ENCODE measurements at places on chromosomes 12 and 14.

GRCh38 chr12:94872971-94873733, 130.3 kb downstream of the NDUFA12 start:
- peak; percentile 12 for DNase-seq

- no peak for DNase-seq
These were observed 257.4 kb downstream of the ZFP36L1 start for GRCh38 chr14:68535404-68536017.

- DNase-seq: no peak
These were observed 5.8 kb downstream of the MARK3 start for GRCh38 chr14:103391048-103391447.

- no peak for DNase-seq
These were observed 57.2 kb downstream of the HMGA2 start for GRCh38 chr12:65881348-65881961.

GRCh38 chr14:53567236-53567780, 389.3 kb downstream of the BMP4 start:
- no peak for DNase-seq
